ENCODE measurements at places on chromosomes 1 and 21.

DNA sequence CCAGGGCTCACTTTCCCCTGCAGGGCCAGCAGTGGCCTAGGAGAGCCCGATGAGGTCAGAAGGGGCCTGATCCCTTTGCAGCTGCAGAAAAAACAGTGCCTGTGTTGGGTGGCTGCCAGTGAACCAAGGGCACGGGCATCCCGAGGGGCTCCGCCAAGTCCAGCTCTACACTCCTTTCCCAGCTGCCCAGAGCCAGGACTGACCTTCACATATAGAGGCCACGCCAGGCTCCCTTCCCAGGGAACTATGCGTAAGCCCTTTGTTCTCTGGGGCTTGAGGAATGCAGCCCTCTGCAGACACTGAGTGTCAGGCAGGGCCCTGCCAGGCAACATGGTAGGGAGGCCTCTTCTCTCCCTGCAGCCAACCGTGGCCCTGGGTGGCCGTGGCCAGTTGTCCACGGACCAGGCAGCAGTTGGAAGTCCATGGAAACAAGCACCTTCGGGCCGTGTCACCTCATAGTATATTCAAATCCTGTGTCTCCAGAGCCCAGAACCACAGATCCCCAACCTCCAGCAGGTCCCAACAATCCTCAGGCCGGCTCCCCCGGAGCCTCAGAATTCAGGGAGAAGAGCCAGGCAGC lies 194.0 kb downstream of the NPHP4 start:
- no peak for DNase-seq

DNA sequence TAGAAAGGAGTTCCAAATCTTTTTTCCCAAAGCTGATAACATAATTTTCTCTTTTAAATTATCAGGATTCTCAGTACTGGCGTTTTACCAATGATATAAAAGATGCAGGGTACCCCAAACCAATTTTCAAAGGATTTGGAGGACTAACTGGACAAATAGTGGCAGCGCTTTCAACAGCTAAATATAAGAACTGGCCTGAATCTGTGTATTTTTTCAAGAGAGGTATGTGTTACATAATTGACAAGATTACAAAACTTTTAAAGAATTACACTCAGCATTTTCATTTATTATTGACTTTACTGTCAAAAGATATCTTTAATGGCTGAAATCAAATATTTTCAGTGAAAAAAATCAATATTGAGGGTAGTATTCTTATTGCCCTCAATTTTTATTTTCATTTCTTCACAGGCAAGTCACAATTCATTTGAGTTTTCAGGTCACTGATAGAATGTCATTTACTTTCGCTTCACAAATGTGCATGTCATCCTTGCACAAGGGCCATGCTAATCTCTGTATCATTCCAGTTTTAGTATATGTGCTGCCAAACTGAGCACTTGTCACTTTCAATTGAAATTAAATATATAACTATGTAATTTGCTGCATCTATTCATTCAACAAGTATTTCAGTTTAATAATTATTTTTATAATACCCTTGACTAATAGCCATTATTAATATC lies 63.5 kb downstream of the TPR start:
- no peak for DNase-seq

DNA sequence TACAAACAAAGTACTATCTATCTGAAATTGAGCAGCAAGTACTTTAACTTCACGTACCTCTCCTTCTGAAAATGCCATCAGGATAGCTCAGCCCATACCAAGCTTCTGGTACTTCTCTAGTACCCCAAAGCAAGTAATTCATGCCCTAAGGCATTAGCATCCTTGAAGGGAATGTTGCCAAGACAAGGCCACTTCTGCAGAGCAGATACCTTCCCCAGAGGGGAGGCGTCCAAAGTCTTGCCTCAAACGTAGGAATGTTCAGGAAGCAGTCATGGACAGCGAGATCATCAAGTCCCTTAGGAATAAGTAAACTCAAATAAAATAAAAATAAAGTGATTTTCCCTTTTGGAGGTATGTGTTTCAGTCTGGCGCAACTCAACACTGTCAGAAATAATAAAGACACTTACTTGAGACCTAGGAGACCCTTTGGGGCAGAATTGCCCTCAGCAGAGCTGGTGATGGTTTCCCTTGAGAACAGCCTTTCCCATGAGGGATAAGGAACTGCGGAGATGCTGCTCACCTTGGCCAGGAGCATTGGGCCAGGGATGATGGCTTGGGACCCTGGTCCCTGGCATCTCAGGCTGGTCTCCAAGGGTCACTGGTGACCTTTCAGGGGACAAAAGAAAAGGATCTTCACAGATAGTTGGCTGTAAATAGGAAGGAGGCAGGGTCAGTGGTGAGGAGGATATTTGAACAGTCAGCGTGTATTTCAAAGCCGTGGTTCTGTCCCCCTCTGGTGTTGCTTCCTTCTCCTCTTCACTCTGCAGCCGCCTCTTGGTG lies 522.9 kb downstream of the KIF26B start:
- DNase-seq, result no peak

DNA sequence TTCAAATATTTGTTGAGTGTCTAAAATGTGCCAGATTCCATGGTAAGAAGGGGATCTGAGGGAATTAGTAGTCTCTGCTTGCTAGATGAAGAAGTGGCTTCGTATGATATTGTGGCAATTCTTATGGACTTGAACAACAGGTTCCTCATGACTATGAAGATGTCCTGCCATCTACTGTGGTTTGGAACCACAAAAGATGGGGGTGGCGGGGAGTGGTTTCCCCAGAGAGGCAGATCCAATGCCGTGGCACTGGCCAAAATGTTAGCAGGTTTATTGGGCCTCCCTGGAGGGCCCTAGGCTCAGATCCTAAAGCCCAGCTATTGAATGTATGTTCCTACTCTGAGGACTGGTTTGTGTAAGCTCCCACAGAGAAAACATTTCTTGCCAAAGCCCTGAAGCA lies 120.8 kb downstream of the RGS2 start:
- DNase-seq, result no peak

GRCh38 chr1:32877211-32878110 lies 6.7 kb upstream of the FNDC5 start:
- no peak for DNase-seq

GRCh38 chr1:110726755-110727154 lies 52.0 kb upstream of the KCNA3 start:
- DNase-seq, result no peak

- DNase-seq, result no peak
These were observed 18.8 kb downstream of the KIF26B start for GRCh38 chr1:245173446-245174211.

GRCh38 chr1:176545034-176545639 lies 82.2 kb downstream of the PAPPA2 start:
- DNase-seq, result no peak

GRCh38 chr1:148347781-148348180 lies 135.3 kb downstream of the PPIAL4G start:
- DNase-seq, result no peak

DNA sequence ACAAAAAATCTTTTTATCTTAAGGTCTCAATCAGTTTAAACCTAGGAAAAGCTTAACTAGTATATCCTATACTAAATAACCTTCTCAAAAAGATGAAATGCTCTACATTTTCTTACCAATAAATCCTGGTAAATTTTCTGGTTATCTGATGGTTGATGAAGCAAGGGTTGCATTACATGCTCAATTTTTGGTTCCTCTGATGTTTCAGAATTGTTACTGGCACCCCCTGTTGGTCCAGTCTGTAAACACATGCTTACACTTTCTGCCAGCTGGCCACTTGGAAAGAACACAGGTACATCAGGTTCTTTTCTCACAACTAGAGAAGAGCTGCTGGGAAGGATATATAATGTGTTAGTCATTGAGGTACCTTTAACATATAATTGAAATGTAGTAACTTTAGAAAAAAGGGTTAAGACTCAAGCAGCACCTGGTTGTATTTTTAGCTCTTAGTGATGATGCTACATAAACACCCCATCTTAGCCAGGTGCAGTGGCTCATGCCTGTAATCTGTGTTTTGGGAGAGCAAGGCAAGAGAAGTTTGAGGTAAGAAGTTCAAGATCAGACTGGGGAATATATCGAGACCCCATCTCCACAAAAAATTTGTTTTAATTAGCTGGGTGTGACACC lies 30.9 kb upstream of the TAL1 start:
- peak; percentile 41 for DNase-seq

GRCh38 chr1:188017921-188018320 lies 1189.2 kb downstream of the PLA2G4A start:
- no peak for DNase-seq

- DNase-seq, result no peak
These were observed 88.9 kb upstream of the TNFSF4 start for GRCh38 chr1:173295995-173296394.

DNA sequence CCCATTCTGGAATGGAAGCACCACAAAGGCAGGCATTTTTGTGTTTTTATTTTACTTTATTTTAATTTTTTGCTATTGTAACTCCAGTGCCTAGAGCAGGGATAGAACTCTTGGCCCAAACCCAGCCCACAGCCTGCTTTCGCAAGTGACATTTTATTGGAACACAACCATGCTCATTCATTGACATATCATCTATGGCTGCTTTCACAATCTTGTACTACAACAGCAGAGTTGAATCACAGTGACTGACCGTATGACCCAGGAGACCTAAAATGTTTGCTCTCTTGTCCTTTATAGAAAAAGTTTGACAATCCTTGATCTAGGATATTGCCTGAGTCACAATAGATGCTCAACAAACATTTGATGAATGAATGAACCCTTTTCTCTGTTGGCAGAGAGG lies 83.9 kb upstream of the ATP1A1 start:
- DNase-seq, result no peak

DNA sequence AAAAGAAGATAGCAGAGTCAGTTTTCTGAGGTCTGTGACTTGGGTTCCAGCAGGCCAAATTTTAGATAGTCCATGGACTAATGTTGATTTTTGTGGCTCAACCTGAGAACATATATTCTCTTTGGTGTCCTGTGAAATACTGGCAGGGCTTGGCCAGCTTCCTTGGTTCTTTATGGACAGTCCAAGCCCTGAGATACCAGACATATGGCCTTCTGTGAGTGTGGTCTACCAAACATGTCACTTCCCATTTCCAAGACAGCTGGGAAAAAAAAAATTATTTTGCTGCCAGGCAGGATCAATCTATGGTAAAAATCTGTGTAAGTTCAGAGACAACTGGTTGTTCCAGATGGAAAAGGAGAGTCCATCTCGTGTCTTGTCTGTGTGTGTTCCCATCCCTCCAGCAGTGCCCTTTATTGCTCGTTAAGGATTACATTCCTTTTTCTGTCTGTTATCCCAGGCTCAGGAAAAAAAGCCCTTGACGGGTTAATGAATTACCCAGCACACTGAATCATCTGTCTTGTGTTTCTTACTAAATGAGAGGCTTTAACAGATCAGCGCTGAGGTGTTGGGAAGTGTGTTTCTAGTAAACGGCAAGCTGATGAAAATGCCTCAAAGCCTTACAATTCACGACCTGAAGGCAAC lies 33.4 kb upstream of the XPR1 start:
- no peak for DNase-seq

- no peak for DNase-seq
These were observed 702.8 kb downstream of the PTPRU start for GRCh38 chr1:29939079-29939478.

GRCh38 chr1:58363585-58363984 lies 182.9 kb downstream of the OMA1 start:
- no peak for DNase-seq

DNA sequence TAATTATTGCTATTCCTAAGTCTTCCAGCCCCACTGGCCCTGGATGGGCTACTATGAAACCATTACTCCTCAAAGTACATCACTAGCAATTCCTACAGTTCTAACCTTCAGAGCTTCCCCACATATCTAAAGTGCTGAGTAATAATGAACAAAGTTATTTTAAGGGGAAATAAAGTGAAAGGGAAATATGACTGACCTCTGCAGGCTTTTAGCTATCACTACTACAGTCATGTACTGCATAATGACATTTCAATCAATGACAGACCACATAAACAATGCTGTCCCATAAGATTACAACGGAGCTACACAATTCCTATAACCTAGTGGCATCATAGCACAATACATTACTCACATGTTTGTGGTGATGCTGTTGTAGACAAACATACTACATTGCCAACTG lies 32.5 kb upstream of the ASPM start:
- no peak for DNase-seq

DNA sequence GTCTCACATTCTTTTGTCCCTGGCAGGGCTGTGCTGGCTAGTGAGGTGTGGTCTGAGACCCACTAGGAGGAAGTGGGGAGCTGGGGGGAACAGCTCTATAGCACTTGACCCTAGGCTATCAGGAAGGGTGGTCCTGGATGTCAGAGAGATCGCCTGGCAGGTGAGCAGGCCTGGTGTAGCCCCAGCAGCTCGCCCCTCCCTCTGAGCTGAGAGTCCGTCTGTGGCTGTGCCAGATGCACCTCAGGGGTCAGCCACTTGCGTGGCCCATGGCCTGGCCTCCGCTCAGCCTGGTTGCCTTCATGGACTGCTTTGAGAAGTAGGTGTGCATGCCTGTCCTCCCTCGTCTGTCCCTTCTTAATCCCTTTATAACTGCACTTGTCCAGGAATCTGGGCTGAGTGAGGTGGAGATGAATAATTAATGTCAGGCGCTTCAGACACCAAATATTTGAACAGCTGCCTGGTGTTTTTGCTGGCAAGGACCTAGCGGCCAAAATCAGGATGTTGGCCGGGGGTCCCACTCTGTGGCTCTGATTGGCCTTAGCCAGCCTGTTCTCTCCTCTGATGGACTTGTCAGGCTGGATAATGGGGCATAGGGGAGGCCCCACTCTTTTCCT lies 30.5 kb downstream of the TMEM53 start:
- DNase-seq, result no peak

GRCh38 chr1:113779542-113779941 lies 20.3 kb upstream of the PHTF1 start:
- DNase-seq, result no peak

DNA sequence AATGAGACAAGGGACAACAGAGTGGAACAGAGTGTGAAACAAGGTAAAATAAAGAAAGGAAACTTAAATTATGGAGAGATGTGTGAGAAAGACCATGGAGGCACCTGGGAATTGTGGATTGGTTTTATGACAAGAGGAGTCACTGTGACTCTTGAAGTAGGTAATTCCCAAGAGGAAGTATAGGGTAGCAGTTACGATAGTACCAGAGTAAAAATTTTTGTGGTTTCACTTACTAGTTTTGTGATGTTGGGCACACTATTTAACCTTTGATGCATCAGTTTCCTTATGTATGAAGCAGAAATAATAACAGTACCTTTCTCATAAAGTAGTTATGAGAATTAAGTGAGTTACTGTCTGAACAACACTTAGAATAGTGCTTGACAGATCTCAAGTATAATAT lies 267.9 kb upstream of the DPYD start:
- DNase-seq, result no peak

- no peak for DNase-seq
These were observed 64.0 kb downstream of the SAMSN1 start for GRCh38 chr21:14482165-14482564.

DNA sequence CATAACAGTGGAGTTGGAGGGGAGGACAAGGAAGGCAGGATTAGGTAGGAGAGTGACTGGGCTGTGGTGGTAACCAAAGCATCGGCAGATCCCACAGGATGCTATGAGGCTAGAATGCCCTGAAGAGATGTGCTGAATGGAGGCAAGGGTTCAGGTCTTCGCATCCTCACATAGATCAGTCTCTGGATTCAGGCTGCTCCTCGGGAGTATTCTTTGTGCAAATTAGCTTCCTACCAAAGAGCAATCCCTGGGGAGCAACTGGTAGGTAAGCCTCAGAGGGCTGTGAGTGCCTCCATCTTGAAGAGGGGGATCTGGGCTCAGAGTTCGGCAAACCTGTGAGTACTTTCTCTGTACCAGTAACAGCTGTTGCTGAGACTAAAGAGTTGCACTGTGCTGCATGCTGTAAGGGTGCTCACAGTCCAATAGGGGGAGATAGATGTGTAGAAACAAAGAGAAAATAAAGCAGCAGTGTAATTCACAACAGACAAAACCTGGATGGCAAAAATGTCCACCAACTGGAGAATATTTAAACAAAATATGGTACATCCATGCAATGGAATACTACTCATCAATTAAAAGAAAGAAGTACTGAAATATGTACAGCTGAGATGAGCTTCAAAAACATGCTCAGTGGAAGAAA lies 322.4 kb upstream of the DEPDC1 start:
- DNase-seq, result no peak
